WERI-Rb-1 (cell line): ENCODE measurements at places on chromosomes 13 and 19.

- no peak for DNase-seq
These were observed 5.2 kb downstream of the BRCA2 start for GRCh38 chr13:32320528-32320927.

- DNase-seq = peak; percentile 66
These were observed 899.5 kb upstream of the SLC10A2 start for GRCh38 chr13:103965506-103966243.

DNA sequence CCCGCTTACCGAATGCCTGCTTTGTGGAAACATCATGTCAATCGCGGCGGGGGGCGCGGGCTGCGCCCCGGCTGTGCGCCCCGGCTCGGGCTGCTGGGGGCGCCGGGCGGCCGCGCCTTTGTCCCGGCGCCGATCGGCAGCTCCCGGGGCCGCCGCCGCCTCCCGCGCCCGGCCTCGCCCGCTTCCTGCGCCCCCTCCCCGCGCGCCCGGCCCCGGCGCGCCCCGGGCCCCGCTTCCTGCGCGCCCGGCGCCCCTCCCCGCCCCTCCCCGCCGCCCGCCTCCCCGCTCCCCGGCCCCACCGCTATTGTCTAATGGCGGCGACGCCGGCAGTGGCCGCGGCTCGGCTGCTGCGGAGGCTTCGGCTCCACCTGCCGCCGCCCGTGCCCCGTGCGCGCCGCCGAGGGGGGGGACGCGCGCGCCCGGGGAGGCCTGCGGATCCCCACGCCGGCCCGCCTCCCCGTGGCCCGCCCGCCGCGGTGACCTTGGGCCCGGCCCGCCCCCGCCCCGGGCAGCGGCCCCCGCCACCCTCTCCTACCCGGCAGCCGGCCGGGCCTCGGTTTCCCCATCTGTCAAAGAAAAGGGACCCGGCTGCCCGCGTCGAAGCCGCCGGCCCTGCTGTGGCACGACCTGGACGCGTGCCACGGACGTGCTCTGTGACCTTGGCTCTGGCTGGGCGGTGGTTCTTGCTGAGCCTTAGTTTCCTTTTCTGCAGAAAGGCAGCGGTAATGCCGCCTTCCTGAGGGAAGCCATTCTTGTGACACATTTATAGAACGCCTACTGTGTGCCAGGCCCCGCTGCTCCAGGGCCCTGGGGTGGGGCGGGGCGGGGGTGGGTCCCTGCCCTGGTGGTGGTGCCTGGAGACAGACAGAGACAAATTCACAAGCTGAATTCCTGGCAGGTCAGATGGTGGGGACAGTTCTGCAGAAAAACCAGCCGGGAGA is at the start of gene TLE5:
Gene TLE5, minus strand, starts transcription at position 331 of the 941 bp plus-strand sequence. Its CDS starts 295 bp downstream, at position 36.
- peak; percentile 62 for DNase-seq

DNA sequence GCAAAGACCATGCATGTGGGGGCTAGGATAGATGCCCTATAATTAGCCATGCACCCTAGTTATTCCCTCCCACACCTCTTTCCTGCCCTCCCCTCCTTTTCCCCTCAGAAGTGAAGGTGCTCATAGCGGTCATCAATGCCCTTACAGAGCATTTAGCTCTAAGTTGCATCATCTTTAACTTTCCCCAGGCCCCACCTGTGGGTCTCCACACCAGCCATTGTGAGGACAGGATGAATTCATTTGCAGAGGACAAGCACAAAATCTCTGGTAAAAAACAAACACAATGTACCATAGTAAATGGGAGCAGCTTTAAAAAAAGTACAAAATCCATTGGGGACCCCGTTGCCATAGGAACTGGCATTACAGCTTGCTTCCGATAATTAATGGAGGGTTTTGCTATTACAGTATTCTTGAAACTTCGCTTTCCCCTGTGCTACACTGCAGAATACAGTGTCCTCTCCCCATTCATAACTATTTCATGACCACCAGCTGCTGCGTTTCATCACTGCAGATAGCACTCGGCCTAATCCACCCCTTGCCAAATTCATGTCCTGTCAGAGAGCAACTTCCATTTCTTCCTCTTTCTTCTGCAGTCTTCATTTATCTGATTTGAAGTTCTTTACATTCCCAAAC is 110.5 kb downstream of the ZDHHC20 start:
- DNase-seq = no peak
